ENCODE measurements at places on chromosomes 2 and 18.
A peak's percentile ranks its signal among the peaks of the same experiment; 100 is the strongest.

- DNase-seq, result no peak
Observed at GRCh38 chr2:110865188-110865587, 132.8 kb downstream of the ACOXL start.

GRCh38 chr2:5315512-5315911 is 376.7 kb upstream of the SOX11 start:
- no peak for DNase-seq

- peak; percentile 100 for DNase-seq
Observed at GRCh38 chr2:12106440-12107080, 360.1 kb downstream of the LPIN1 start.

- no peak for DNase-seq
Observed at GRCh38 chr18:22469926-22470247, 52.2 kb upstream of the CTAGE1 start.

DNA sequence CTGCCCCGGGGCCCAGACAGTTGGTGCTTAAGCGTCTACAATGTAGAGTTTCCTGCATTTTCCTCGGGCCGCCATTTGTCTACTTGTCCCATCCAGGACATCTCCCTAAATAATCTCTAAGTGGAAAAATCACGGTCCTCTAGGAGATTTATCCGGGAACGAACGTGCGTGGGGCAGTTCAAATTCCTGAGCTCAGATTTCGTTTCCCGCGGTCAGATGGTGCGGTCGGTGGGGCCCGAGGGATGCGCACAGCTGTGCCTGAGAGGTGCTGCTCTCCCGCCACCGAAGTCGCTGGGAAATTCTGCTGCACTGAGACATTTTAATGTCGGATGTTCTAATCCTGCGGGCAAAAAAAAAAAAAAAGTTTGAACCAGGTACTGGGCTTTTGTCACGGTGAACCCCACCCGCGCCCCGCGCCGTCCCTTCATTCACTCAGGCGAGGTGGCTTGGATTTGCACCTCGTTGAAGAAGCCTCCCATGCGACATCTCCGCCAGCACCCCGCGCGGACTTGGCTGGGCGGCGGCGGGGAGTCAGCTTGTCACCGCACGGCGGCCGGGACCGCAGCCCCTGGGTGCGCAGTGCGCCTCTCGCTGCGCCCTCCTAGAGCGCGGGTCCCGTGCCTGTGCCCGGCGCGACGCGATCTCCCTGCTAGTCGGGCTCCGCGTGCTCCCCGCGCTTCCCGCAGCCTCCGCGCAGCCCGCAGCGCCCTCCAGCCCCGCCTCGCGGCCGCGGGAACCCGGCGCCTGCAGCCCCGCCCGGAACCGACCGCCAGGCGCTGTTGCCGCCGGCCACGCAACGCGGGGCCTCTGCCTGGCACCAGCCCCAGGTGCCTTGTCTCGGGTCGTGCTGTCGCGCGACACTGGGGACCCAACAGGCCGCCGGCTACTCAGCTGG is 191.9 kb upstream of the TCF4 start:
- peak; percentile 41 for DNase-seq

DNA sequence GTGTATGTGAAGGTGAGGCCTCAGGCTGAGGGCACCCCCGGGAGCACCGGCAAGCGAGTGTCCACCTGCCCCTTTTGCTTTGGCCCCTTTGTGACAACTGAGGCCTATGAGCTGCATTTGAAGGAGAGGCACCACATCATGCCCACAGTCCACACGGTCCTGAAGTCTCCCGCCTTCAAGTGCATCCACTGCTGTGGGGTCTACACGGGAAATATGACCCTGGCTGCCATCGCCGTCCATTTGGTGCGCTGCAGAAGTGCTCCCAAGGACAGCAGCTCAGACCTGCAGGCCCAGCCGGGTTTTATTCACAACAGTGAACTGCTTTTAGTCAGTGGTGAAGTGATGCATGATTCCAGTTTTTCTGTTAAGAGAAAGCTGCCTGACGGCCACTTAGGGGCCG is 28.9 kb downstream of the ADNP2 start:
- no peak for DNase-seq

DNA sequence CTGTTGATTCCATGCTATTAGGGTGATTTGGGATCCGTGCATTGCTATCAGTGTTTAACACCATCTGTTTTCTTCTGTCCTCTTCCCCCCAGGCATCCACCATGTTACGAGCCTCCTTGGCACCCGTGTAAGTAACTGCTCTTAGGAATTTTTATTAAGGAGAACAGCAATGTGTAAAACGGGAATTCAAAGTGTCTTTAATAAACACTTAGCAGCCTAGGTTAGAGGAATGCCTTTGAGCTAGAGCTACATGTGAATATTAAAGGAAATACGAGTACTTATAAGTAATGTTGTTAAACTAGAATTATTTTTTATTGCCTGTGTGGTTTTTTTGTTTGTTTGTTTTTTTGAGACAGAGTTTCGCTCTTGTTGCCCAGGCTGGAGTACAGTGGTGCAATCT is 58.1 kb downstream of the ARMC9 start:
- no peak for DNase-seq

- DNase-seq, result no peak
Observed at GRCh38 chr2:173298536-173299097, 56.1 kb upstream of the CDCA7 start.

- no peak for DNase-seq
Observed at GRCh38 chr2:216066230-216066629, 15.4 kb downstream of the PECR start.

DNA sequence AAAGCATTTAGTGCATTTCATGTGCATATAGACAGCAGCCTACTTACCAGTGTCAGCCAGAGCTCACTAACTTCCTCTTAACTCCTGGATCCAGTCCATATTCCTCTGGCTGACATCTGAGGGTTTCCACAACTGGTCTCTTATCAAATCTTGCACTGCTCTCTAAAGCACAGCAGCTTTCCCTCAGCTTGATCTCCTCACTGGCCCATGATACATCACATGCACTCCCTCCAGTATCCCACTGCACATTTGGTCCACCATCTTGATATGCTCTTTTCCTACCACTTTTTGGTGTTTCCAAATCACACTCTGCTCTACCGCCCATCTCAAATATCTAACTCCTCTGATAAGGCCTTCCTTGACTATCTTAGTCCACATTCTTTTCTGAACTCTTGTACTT is 105.0 kb upstream of the ZFP36L2 start:
- DNase-seq, result no peak

GRCh38 chr2:120691410-120691809 is 44.3 kb upstream of the GLI2 start:
- no peak for DNase-seq

GRCh38 chr18:34258176-34258575 is 33.5 kb upstream of the NOL4 start:
- no peak for DNase-seq

- no peak for DNase-seq
Observed at GRCh38 chr18:74276609-74277008, 15.2 kb downstream of the CYB5A start.

DNA sequence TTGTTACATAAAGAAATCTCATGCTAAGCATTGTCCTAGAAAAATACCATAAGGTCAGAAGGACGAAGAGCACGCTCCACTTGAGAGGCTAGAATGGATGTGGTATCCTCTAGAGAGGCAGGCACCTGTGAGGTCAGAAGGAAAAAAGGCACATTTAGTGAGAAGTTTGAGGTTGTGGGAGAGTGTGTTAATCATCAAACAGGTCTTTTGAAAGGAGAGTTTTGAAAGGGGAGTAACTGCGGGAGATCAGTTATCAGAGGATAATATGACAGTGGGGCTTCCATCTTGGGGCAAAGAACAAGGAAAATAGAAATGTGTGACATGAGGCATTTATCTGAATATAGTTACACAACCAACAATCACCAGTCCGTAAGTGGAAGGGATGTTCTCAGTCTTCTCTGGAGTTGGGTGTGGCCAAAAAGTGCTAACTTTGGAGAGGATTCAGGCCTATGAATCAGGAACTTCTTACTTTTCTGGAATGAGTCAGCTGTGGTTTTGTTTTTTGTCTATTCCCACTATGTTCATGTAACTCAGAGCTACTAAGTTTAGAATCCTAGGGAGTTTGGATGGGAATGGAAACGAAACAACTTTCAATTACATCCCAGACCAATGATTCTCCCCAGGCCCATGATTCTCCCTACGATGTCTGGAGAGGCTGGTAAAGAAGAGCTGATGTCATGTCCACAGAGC is 451.4 kb upstream of the ST6GAL2 start:
- peak; percentile 36 for DNase-seq

GRCh38 chr2:196213252-196213980 is 42.0 kb upstream of the STK17B start:
- DNase-seq, result no peak

DNA sequence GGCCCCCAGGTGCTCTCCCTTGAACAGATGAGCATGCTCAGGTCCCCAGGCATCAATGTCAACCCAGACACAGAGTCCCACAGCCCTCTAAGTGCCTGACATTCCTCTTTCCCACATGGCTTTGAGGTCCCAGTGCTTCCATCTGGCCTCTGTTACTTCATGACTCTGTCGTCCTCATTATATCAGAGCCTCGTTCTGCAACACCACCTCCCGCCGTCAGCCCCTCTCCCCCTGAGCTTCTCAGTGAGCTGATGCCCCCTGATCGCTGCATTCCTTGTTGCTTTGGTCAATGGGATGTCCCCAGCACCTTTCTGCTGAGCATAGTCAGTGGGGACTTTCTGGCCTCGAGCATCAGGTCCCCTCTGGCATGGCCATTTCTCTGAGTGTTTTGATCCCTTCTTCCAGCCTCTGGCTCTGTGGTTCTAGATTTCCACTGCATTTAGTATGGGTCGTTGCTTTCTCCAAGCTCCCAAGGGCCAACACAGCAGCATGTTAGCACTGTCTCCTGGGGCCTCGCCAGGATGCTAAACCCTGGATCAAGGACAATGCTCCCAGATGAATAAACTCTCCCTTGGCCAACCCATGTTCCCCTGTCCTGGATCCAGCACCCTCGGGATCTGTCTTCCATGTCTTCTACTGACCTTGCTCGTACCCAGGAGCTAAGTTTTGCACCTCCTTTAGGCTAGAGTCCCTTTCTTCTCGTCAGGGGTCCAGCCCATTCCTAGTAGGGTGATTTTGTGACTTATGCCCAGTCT is 143.2 kb upstream of the TWIST2 start:
- DNase-seq, result no peak

DNA sequence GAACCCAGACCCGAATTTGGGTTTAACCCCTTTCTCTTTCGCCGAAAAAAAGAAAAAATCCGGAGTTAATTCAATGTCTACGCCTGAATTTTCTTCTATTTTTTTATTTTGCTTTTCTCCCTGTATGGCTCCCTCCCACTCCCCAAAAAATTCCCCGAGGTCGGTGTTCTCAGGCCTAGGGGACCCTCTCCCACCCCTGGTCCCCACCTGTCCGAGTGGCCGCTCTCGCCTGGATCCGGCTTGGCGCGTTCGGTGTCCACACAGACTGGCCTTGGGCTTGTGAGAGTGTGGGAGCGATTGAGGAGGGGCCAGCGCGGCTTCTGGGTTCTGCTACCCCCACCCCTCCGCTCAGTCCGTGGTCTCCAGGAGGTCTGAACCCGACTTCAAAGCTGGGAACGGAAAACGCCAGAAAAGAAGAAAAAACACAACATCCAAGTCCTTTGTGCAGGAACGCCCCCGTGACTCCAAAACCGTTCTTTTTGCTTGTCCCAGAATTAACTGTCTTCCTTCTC is 5.7 kb upstream of the EN1 start:
- DNase-seq, result no peak

GRCh38 chr2:29991086-29991485 is 69.7 kb upstream of the ALK start:
- DNase-seq, result no peak

DNA sequence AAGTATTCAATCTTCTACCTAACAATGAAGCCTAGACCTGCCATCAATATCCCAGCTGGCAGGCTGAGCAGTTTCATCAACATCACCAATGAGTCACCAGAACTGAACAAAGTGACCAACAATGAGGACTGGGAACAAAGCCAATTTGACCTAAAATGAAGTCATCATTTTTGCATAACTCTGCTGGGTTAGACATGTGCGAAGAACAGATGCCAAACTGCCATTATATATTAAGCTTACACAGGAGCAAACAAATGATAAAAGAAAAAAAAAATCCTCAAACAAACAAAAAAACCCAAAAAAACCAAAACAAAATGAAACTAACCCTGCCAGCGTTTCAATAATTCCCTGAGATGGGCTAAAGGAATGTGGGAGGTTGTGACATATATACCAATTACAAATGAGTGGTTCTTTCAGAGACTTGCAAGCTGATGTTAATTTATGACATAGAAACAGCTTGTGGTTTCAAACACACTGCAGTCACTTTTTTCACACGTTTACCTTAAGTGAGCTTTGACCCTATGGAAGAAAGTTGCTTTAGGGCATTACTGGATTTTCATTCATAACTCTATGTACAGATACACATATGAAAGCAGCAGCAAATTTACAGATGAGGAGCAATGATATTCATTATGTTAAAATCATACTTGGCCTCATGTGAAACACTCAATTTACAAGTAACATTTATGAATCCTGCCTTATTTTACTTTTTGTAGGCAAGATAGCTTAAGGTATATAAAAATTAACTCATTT is 56.9 kb upstream of the CCDC141 start:
- DNase-seq, result peak; percentile 75

DNA sequence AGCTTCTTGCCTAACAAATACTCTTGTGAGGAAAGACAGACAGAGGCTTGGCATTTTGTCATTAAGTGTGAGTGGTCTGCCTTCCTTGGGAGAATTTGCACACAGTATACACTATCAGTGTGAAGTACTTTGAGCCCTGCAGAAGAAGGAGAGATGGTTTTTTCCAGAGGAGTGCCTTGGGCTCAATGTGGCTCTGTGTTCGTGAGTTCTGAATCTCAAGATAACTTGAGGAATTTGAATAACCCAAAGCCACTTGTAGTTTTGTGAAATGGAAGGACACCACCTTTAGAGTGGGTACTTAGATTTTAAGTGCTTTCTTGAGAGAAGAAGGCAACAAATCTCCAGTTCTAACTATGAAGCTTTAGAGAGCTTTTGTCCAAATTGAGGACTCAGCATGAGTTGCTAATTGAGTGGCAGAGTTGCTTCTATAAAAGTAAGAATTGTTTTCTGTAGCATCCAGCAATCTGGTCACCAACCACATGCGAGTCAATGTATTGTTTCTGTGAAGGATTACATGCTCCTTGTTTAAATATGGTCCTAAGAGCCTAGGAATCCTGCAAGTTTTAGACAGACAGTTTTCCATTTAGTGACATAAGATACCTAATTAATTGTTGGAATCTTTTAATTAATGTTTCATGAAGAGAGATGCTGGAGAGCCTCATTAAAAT is 68.3 kb downstream of the BABAM2 start:
- DNase-seq, result no peak

GRCh38 chr2:142291969-142292368 is 161.2 kb upstream of the LRP1B start:
- DNase-seq, result peak; percentile 22

GRCh38 chr2:7971841-7972240 is 710.0 kb upstream of the ID2 start:
- no peak for DNase-seq

GRCh38 chr18:11850821-11851145 is 430 bp upstream of the CHMP1B start:
- DNase-seq, result no peak

DNA sequence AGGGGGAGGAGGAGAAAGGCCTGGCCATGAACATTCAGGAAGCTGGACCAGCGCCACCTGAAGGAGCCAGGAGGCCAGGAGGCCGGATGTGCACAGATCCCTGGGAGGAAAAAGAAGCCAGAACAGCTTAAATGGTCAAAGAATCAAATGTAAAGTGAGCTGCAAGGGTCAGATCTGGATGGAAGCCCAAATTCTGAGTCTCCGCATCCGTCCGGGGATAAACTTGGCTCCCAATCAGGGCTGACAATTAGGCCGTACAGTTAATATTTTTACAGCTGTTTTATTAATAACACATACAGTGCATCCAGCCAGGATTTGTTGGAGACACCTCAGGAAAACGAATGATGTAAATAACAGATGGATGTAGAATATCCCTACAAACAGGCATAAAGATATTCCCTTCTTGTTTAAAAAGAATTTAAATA is 495.1 kb upstream of the TCF4 start:
- peak; percentile 74 for DNase-seq

- DNase-seq, result no peak
Observed at GRCh38 chr2:120656273-120656950, 79.3 kb upstream of the GLI2 start.
